ENCODE measurements at places on chromosomes 2 and 18.

DNA sequence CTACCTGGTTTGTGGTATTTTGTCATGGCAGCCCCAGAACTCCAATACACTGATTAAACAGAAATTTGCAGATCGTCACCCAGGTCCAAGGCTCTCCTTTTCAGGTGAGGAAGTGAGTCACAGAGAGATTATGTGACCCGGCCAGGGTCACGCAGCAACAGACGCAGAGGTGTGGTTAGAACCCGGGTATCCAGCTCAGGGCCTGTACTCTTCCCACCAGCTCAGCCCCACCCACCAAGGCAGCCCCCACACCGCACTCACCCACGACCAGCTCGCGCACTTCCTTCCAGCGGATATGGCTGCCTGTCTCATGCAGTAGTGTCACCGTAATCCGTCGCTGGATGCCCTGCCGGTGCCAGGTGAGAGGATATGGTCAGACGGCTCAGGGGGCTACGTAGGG lies 48.1 kb downstream of the AQP12A start:
- peak; percentile 30 for DNase-seq

DNA sequence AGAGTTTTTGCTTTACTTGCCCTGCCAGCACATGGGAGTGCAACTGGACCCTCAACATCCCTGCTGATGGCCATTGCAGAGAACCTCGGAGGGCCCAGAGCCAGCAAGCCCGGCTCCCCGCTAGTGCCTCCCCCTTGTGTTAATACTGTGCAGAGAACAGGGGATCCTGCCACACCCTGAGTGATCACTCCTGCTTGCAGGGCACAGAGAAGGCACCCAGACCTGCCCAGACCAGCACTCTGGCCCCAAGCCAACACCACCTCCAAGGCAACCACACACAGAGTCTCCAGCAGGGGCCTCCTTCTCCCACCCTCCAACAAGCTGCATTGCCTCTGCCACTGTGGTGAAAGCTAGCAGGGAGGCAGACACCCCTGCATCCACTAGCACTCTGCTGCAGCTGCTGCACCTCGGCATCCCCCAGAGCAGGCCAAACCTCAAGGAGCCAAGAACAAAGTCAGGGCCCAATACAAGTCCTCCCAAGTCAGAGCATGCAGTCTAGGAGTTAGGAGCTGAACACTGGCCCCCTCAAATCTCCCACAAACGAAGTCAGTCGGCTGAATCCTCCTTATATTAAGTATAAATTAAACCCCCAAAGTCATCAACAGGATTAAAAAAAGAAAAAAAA lies 157.7 kb downstream of the CCDC178 start:
- DNase-seq = no peak

GRCh38 chr2:212777020-212777491 lies 238.5 kb upstream of the ERBB4 start:
- peak; percentile 14 for DNase-seq

DNA sequence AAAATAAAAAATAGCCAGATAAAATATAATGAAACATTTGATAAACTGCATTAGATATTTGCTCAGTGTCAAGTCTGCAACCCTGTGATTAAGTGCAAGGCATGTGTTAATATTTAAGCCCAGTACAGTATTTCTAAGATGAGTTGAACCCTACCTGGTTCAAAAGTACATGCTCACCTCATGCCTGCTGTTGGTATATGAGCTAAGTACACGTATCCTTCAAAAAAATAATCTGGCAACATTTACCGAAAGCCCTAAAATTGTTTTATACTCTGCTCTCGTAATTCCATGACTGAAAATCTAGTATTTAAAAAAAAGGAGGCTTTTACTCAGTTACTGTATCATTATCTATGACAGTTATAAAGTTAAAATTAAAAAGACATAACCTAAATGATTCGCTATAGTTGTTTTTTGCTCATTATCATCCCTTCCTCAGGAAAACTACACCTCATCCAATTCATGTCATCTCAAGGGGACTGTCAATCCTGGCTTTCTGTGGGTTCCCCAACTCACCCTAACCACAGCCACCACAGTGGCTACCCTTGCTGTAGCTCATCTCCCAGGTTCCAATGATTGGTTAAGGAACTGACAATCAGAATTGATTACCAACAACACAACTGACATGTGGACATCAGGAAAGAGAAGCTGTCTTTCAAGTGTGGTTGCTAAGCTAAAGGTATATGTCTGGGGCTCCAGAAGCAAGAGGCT lies 10.6 kb downstream of the TLK1 start:
- no peak for DNase-seq

DNA sequence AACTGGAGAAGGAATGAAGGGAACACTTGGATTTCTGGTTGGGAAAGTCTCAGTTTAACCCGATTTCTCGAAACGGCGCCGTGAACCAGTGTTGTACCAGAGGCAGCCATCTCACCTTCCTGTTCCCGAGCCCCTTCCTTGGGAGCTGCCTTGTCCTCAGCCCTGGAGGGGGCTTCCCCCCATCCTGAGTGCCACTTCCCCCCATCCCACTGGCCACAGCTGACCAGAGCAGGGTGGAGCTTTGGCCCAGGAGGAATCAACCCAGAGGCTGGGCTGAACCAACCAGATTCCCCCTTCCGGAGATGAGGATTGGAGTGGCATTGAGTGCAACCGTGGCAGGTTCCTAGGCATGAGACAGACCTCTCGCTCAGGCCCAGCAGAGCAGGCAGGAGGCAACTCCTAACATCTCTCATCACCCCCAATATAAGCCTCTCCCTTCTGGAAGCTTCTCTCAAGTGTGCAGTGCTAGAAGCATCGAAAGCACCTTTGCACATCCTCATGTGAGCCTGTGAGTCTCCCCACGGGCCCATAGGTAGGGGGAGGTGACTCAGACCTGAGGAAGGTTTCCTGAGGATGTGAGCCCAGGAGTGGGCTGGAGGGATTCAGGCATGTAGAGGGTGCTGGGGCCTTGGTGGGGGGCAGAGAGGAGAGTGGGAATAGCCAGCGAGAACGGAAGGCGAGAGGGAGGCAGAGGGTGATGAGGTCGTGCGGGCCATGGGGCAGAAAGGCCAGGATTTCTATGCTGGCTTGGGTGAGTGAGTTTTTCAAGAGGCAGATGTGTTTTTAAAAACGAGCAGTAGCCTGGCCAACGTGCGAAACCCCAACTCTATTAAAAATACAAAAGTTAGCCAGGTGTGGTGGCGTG lies 11.9 kb downstream of the NGEF start:
- DNase-seq = no peak

DNA sequence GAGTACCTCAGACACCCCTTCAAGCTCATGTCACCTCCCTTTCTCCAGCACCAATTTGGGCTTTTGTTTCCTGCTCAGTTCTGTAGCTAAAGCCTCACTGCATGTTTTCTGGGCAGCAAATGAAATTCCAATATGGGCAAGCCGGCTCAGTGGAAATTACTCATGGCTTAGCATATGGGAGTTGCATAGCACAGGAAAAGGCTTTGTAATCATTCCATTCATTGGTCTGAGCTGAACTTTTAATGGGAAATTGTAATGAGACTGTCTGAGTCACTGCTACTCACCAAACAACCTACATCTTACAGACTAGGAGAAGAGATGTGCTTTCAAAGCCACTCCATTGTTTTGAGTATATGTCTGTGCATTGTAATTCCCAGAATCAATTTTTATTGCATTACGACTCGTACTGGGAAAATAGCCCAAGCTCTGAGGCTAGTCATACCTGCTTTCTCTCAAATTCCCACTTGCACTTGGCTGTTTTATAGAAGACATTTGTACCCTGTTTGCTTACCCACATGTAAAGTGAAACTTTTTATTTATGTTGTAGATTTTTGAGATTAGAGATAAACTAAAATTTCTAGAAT lies 139.5 kb upstream of the LRATD1 start:
- peak; percentile 47 for DNase-seq

- DNase-seq = no peak
Observed at GRCh38 chr2:21198637-21199036, 74.9 kb downstream of the TDRD15 start.

Measured in urothelium cell line (cell line).